ENCODE measurements at places on chromosomes 7 and 10.

DNA sequence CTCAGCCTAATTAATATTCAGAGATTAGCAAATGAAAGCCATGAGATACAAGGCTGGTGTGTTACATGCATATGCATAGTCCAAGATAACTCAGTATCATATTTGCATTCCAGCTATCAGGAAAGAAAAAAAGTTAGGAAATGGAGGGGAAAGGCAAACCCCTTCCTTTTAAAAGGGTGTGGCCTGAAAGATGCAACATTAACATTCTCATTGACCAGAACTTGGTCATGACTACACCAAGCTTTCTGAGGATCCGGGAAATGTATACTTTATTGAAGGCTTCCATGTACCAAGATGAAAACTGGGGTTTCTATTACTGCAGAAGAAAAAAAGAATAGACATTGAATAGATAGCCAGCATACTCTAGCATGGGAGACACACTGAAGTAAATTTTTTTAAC, 96.5 kb downstream of the IPMK start:
- no peak for DNase-seq

- no peak for DNase-seq
These were observed 2.5 kb upstream of the ALOX5 start for GRCh38 chr10:45371560-45371959.

DNA sequence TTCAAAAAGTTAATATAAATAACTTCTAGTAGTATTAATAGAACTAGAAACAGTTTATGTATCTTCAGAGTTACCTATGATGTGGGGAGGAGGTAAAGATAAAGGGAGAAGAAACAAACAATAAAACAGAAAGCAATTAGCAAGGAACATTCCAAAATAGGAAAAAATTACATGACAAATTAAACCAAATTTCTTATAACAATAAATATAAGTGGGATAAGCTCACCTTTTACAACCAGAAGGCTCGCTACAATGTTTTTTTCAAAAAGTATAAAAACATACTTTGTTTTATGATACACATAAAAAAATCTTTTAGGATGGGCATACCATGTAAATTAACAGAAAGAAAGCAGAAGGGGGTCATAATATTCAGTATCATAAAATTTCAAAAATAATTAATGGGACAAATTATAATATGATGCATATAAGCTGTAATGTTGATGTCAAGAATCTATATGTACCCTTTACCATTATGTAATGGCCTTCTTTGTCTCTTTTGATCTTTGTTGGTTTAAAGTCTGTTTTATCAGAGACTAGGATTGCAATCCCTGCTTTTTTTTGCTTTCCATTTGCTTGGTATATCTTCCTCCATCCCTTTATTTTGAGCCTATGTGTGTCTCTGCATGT, 31.8 kb downstream of the GLCCI1 start:
- no peak for DNase-seq

- peak; percentile 21 for DNase-seq
These were observed 8.5 kb downstream of the DDX56 start for GRCh38 chr7:44565097-44565794.

GRCh38 chr7:68760556-68760955, 837.7 kb upstream of the AUTS2 start:
- no peak for DNase-seq

DNA sequence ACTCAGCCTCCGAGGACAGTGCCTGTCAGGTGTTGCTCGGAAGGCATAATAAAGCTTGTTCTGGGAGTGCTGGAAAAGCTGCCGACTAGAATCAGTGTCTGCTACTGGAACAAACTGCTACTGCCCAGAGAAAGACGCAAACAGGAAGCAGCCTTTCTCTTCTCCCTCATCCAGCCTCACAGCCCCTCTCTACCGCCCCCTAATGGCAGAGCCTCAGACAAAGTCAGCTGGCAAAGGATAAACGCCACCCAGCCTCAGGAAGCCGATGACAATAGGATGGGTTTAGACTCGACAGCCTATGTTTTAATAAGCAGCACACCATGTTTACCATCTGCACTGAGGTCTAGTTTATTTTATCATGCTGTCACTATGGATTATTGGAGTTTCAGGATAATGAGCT, 169.5 kb upstream of the LYZL1 start:
- peak; percentile 24 for DNase-seq
